ENCODE measurements at places on chromosomes 6 and 20. TPM values are rescaled to one million over a fixed set of nuclear protein-coding genes. Genes with fewer than 3 reads are reported as not detected.

- DNase-seq = no peak
Measured at GRCh38 chr20:36434383-36434782, 106.9 kb upstream of the MYL9 start.

DNA sequence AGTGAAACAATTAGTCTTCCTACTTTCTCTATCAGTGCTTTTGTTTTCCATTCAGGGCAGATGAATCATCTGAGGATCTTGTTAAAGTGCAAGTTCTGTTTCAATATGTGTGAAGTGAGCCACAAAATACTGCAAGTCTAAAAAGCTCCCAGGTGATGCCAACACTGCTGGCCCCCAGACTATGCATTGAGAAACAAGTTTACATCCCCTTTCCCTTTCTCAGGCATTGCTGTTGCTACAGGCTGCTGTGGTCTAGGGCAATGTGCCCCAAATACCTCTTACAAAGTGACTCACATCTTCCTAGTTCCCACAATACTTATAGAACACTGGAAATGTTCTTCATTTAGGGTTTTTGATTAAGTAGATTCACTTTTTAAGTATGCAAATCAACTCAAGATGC lies 31.8 kb downstream of the ABRACL start:
- no peak for DNase-seq

- no peak for DNase-seq
Measured at GRCh38 chr6:17156112-17156921, 54.5 kb downstream of the STMND1 start.

GRCh38 chr6:29345380-29345779 lies 23.3 kb downstream of the OR5V1 start:
- DNase-seq = no peak

GRCh38 chr6:79872986-79873385 lies 74.4 kb downstream of the ELOVL4 start:
- DNase-seq = no peak

GRCh38 chr20:19967445-19967844 lies 49.7 kb upstream of the NAA20 start:
- no peak for DNase-seq

- peak; percentile 79 for DNase-seq
Measured at GRCh38 chr20:3616250-3616649, 46.9 kb downstream of the GFRA4 start.

DNA sequence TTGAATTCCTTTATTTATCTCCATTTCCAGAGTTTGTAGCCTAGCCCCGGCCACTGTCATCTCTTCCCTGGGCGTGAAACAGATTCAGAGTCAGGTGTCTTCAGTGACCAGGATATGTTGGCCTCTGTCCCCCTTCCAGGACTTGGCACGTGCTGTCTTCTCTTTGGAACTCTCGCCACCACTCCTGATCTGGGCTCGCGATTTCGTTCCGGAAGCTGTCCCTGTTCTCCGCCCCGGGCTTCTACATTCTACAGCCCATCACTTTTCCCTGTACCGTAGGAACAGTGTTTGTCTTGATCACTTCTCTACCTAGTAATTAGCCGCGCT lies 739 bp downstream of the GSS start:
- DNase-seq = no peak

GRCh38 chr20:21099751-21100577 lies 6.2 kb downstream of the LINC00237 start:
- peak; percentile 57 for DNase-seq

- no peak for DNase-seq
Measured at GRCh38 chr20:20904501-20904831, 192.0 kb upstream of the RALGAPA2 start.

DNA sequence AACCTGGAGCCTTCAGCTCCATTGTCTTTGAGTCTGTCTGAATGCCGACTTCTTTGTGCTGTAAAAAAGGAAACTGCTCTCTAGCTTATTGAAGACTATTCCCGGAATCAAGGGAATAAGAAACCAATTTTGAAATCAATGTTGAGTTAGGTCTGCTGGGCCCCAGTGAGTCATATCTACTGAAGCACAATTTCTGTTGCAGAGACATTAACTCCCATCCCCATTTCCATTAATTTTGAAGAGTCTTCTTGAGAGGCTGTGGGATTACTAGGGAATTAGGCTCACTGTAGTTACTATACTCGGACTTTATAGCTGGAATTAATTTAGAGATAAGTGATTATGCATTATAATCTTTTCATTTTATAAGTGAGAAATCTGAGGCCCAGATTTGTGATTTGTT lies 116.7 kb downstream of the SLC35F1 start:
- no peak for DNase-seq

GRCh38 chr20:57514273-57514751 lies 10.6 kb downstream of the CTCFL start:
- peak; percentile 70 for DNase-seq

DNA sequence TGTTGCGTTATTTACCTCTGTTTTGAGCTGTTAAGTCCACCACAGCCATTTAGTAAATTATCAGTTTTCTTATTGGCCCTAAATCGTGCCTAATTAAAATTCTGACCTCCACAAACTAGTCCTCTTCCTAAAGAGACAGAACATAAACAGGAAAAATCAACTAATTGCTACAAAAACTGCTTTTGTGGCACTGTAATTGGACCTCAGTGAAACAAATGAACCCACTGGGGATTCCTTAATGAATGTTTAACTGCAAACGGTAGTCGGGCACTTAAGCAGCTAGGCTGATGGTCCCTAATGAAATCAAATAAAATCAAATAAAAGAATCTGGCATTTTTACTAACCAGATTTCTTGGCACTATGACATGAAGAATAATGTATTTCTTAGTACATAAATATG lies 513.4 kb upstream of the SLC35B3 start:
- no peak for DNase-seq

DNA sequence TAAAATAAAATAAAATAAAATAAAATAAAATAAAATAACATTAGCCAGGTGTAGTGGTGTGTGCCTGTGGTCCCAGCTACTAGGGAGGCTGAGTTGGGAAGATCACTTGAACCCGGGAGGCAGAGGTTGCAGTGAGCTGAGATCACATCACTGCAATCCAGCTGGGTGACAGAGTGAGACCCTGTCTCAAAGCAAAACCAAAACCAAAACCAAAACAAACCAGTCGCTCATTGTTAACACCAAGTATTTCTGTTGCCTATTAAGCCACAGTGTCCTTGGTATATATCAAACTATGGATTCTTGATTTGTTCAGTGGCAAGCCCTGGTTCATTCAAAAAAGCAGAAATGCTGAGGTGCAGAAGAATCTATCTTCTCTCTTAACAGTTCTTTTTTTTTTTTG lies 65.7 kb downstream of the PYGB start:
- DNase-seq = no peak

DNA sequence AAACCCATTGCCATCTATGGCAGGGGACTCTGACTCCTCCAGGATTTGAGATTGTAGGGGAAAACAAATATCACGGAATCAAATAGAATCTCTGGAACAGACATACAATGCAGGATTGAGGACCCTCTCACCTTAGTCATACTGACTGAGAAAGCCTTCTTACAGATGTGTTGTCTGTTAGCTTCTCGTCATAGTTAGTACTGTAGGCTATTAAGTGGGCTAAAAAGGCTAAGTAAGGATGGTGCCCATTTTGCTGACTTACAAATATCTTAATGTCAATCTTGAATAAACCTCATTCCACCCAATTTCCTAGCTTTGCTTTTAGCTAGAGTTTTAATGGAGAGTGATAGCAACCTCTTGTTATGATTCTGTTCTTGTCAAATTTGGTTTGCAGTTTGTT lies 352.4 kb downstream of the QKI start:
- no peak for DNase-seq

DNA sequence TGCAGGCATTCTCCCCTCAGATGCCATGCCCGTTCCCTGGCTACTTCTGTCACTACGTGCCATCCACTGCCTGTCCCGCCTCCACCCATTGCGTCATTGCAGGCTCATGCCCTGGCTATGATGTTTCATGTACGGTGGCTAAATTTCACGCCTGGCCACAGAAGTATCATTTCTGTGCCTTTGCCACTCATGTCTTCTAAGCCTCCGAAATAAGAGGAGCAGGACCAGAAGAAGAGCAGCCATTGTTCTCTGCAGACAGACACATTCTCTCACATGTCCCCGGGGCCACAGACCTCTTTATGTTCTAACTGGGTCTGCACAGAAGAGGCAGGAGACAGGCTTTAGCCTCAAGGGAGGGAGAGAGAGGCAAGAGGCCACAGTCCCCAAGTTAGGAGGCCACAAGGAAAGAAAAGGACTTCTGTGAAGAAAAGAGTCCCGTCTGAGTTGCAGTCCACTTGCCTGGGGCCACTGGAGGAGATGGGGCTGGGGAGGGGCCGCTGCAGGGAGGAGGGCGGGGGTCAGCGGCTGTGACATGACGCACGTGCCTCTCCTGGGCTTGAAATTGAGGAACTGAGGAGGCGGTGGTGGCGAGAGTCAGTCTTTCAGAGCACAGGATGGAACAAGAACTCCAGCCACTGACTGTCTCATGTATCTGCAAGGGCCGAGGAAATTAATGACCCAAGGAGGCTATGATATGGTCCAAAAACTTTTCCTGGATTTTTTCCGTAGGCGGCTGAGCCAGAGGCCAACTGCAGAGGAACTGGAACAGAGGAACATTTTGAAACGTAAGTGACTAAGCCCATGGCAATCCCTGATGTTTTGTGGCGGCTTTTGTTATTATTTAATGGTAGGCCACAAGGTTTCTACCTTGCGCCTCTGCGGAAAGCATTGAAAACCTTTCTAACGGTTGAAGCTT lies 55.9 kb downstream of the TBC1D7 start:
- peak; percentile 79 for DNase-seq

- peak; percentile 55 for DNase-seq
Measured at GRCh38 chr20:36957875-36958667, 6.6 kb upstream of the SAMHD1 start.

DNA sequence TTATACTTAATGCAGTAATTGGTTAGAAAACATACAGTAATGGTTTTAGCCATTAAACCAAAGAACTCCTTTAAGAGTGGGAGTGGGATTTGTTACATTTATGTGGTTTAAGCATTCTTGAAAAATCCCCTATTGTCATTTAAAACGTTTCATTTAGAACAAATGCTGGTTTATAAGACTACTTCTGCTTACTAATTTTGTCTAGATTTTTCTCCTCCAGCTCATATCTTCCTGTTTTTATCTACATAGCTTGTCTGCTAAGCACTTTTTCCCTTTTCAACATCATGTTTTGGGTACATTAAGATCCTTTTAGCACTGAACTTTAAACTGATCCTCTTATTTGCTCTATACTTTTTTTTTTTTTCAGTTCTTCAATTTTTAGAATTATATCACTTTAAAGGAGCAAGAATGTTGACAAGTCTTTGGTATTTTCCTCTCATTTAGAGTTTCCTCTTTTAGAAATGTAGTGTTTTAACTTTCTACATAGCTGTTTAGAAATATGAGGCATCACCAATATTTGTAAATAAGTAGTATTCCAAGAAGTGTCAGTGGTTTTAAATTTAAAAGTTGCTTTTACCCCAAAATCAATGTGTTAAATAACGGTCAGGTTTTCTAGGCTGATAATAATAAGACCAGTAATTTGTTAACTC lies 80.9 kb downstream of the SESN1 start:
- no peak for DNase-seq

- no peak for DNase-seq
Measured at GRCh38 chr6:121274666-121275295, 59.5 kb downstream of the TBC1D32 start.

DNA sequence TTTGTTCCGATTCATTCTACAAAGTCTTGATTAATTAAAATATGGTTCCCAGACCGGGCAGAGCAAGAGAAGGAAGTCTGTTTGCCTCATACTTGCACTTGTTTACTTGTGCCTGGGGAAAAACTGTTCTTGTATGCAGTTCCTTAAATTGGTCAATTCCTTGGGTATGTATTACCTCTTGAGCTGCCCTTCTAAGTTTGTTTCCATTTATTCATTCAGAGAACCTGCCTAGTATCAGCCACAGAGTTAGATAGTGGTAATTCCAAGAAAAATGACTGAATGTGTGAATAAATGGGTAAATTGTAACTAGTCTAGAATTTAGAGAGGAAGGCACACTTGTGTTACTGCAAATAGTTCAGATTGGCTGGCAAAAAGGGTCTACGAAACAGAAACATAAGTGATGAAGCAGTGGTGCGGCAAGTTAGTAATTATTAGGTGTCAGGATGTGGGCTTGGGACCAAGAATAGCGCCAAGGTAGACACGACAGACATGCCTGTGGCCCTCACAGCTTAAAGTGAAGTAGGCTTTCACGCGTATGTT lies 525 bp upstream of the MAK start:
- DNase-seq = no peak

- DNase-seq = no peak
Measured at GRCh38 chr6:149888093-149888492, 9.8 kb downstream of the RAET1E start.

GRCh38 chr20:25493748-25494505 lies 86.5 kb downstream of the GINS1 start:
- no peak for DNase-seq

DNA sequence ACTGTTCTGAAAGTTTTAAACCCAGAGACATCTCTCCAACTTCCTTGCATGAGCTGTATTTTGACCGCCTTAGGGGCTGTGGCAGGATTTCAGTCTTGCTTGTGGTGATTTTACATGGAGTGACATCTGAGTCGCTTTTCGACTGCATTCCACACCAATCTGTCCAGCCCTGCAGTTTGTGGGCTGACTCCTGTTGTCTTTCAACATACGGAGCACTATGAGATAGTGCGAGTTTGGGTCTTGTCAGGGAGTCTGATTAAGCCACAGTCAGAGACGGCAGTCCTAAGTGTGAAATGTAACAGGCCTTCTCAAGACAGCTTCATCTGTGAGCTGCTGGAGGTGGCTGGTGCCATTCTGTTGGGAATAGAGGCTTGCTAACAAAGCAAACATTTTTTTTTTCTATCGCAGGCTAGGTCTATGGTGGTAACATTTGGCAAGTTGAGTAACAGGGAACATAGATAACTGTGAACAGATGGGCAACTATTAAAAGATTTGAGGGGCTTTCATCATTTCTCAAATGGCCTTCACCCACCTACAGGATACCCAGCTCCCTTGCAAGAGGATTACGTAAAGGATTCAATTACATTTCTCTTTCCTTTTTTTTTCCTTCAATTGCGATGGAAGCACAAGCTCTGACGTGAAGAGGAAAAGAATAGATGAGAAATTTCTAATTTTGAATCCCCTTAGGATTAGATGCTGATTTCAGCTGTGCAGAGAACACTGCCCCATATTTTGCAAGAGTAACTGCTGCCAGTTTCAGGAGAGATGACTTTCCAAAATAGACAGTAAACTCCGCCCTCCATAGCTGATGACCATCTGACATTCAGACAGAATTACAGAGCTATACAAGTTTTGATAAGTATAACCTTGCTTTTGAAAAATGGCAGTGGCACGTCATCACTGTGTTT lies 25.1 kb downstream of the CAP2 start:
- DNase-seq = no peak

- no peak for DNase-seq
Measured at GRCh38 chr6:150435832-150436231, 67.0 kb downstream of the IYD start.

- no peak for DNase-seq
Measured at GRCh38 chr20:1333462-1334369, 4.8 kb upstream of the SDCBP2 start.

- DNase-seq = no peak
Measured at GRCh38 chr6:164661716-164662115, 647.7 kb downstream of the C6orf118 start.

PI16 gene
- 4.7 TPM for total RNA-seq

GHRH gene
- total RNA-seq = not detected

CRIP3 gene
- not detected for total RNA-seq

ULBP2 gene
- 1.00 TPM for total RNA-seq

BPIFB4 gene
- not detected for total RNA-seq

BPI gene
- not detected for total RNA-seq

BFSP1 gene
- total RNA-seq = 5.2 TPM

Data from upper lobe of left lung (tissue), 6 donors.